ENCODE measurements at places on chromosomes 7 and 10.

GRCh38 chr7:1415389-1415990 is 43.8 kb downstream of the MICALL2 start:
- no peak for DNase-seq

DNA sequence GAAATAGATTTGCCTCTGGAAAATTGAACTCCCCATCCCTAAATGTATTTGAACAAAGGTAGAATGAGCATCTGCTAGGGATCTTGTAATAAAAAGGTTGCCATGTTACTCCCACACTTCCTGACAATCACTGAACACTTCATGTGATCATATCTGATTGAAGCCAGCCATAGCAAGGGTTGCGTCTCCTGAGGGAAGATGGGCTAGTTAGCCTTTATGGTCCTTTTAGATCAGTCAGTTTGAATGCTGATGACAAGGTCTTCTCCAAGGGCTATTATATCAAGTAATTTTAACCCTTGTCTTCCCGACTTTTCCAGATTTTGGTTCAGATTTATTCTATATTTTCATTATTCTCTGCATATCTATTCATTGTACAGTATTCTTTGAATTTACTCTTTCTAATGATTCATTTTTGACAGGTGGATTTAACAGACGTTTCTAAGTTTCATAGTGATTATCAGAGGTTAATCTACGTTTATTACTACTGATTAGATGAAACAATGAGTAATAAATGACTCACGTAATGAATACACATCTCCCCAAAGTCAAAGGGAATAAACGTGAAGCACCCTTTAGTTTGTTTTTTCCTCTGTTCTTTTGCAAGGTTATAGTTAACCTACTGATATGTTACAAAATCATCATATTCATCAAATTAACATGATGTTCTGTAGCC is 28.1 kb downstream of the CSGALNACT2 start:
- DNase-seq = peak; percentile 32

DNA sequence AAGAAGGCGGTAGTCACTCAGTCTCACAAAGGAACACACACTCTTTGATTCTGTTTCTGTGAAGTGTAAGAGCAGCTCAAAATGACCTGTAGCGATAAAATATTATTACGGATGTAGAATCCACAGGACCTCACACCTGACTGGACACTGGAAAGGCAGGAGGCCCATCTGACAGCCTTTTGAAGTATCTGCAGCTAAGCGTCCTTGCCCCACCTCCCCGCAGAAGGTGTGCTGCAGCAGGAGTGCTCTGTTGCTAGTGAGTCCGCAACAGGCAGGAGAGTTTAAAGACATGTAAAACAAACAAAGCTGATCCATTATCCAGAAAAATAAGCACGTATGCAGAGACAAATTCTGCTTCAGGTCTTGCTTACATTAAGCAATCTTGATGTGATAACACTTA is 355.5 kb downstream of the GPR158 start:
- no peak for DNase-seq

DNA sequence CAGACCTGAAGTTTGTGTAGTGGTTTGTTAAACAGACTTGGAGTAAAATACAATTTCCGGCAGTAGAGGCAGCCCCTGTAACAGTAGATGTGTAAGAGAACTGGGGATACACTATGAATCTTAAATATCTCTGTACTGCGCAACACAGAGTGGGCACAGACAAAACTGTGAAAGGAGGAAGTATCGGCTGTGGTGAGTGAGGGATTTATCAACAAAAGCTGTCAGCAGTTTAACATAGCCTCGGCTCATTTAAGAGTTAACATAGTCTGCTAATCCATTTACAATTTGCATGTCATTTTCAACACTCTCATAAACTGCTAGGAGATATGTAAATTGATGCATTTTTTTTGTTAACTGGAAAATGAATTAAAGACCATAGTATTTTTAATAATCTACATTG is 225.2 kb downstream of the ZWINT start:
- DNase-seq = no peak

DNA sequence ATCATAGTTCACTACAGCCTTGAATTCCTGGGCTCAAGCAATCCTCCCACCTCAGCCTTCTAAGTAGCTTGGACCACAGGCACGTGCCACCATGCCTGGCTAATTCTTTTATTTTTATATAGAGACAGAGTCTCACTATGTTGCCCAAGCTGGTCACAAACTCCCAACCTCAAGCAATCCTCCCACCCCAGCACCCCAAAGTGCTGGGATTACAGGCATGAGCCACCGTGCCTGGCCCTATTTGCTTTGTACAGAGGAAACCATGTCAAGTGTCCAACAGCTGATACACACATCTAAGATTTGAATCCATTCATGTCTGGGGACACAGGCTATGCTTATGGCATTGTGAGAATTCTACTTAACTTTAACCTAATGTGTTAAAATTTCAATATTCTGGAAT is 29.9 kb upstream of the MPP7 start:
- DNase-seq = no peak

DNA sequence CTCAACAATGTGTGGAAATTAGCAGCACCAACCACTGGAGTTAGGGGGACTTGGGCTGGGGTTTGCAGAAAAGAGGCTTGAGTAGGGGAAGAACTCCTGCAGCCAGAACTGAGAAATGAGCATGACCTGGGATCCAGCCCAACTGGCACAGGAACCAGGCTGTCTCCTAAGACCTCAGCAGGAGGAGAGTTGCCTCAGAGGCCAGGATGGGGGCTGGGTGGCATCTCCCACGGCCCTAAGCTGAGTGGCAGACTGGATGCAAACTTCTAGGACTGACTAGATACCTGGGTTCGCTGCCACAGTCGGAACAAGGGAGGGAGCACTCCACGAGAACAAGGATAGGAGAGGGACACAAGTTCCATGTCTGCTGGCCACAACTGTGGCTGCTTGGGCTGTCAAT is 62.6 kb downstream of the RNF32 start:
- no peak for DNase-seq

- no peak for DNase-seq
Measured at GRCh38 chr7:93148727-93149126, 542 bp upstream of the SAMD9L start.

DNA sequence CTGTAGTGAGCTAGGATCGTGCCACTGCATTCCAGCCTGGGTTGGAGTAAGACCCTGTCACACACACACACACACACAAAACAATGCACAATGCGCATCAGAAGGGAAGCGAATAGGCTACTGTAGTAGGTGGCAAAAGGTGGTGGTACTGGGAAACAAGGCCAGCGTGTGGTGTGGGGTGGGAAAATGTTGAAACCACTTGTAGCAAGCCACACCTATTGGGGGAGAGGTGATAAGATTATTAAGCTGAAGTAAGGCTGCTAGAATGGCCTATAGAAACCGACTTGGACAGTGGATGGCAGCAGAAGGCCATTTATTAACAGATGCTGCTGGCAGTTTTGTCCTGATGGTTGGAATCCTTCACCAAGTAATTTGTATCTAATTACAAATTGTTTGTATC is 7.2 kb upstream of the CHCHD1 start:
- DNase-seq = peak; percentile 51

DNA sequence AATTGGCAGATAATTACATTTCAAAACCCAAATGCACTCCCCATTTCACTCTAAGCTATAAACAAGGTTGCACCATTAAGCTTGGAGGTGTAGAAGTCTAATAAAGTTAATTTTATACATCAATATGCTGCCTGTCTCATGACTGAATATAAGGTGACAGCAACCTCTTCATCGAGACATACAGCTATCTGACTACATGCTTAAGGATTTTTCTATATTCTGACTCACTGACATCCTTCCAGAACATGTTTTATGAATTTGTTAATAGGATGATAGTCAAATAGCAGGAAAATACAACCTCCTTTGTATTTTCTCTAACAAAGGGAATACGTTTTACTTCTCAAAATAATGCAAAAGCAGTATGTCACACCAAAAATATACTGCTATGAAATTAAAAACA is 76.6 kb downstream of the NRBF2 start:
- peak; percentile 56 for DNase-seq

DNA sequence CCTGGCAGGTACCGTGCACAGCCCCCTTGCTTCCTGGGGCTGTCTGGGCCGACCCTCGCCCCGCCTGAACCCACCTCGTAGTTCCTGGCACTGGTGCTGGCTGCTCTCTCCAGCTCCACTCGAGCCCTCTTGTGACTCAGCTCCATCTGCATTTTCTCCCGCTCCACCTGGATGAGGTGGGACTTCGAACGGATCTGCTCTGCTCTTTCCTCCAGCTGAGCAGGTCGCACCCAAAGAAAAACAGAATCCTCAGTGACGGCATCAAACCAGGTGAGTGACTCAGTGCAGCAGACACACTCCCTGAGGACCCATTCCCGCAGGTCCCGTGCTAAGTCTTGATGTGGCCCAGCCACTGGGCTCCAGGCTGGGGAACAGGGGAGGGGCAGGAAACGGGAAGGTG is 7.4 kb downstream of the MAD1L1 start:
- peak; percentile 93 for DNase-seq

GRCh38 chr10:27680691-27681605 is 64.7 kb downstream of the MKX start:
- DNase-seq = no peak

- no peak for DNase-seq
Measured at GRCh38 chr10:14667280-14667679, 107.4 kb downstream of the FAM107B start.

GRCh38 chr10:33179067-33179466 is 155.4 kb downstream of the NRP1 start:
- no peak for DNase-seq

DNA sequence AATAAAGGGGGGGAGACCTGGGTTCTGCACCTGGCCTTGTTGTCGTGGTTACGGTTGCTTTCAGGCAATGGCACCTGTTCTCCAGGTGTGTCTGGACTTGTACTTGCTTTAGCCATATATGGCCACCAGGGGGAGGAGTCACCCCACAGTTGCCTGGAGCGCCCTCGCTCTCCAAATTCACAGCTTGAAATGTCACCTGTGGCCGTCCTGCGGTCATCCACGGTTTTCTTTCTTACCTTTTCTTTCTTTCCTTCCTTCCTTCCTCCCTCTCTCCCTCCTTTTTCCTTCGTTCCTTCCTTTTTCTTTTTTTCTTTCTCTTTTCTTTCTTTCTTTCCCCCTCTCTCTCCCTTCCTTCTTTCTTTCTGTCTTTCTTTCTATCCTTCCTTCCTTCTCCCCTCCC is 157.2 kb upstream of the ZNF92 start:
- DNase-seq = peak; percentile 65

GRCh38 chr7:24764972-24765744 is 7.9 kb upstream of the GSDME start:
- no peak for DNase-seq

- peak; percentile 47 for DNase-seq
Measured at GRCh38 chr10:96025566-96025965, 17.8 kb upstream of the CCNJ start.

- peak; percentile 56 for DNase-seq
Measured at GRCh38 chr10:16986406-16987205, 143.0 kb downstream of the CUBN start.

DNA sequence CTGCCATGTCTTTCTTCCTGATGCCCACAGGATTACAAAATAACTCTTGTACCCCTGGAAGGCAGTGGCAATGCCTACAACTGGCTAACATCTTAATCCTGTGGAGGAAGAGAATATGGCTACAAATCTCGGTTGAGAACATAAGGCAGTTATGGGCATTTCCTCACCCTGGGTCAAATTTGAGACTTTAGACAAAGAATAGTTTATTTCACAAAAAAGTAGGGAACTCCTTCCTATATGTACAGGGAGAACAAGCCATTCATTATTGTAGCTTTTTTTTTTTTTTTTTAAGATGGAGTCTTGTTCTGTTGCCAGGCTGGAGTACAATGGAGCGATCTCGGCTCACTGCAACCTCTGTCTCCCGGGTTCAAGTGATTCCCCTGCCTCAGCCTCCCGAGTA is 2.6 kb downstream of the ALDH18A1 start:
- DNase-seq = no peak

DNA sequence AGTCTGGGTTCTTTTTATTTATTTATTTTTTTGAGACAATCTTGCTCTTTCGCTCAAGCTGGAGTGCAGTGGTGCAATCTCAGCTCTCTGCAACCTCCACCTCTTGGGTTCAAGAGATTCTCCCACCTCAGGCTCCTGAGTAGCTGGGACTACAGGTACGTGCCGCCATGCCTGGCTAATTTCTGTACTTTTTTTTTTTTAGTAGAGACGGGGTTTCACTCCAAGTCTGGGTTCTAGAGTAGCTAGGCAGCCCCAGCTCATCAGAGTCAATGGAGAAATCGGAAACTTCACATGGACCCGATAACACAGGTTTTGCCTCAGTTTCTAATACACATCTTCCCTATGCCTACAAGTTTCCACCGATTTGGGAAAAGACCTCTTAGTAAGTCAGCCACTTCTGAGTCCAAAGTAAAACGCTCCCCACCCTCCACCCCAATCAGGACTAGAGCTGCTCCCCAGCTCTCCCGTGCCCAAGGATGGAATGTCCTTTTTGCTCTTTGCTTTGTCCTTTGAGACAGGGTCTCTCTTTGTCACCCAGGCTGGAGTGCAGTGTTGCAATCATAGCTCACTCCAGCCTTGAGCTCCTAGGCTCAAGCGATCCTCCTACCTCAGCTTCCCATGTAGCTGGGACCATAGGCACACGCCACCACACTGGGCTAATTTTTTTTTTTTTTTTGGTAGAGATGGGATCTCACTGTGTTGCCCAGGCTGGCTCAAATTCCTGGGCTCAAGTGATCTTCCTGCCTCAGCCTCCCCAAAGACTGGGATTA is 3.8 kb upstream of the SERPINE1 start:
- no peak for DNase-seq

GRCh38 chr10:10985361-10985760 is 32.3 kb upstream of the CELF2 start:
- no peak for DNase-seq

DNA sequence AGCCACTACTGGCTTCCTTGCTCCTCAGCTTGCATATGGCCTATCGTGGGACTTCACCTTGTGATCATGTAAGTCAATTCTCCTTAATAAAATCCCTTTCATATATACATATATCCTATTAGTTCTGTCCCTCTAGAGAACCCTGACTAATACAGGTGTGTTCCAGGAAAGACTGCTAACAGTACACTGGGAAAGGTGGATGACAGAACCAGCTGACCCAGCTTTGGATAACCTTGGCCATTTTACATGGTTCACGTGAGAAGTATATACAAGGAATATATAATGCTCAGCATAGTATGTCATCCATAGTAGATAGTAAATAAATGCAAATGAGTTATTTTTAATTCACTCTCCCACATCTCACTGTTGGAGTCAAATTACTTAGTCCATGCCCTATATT is 1003.5 kb downstream of the SORCS3 start:
- DNase-seq = no peak

DNA sequence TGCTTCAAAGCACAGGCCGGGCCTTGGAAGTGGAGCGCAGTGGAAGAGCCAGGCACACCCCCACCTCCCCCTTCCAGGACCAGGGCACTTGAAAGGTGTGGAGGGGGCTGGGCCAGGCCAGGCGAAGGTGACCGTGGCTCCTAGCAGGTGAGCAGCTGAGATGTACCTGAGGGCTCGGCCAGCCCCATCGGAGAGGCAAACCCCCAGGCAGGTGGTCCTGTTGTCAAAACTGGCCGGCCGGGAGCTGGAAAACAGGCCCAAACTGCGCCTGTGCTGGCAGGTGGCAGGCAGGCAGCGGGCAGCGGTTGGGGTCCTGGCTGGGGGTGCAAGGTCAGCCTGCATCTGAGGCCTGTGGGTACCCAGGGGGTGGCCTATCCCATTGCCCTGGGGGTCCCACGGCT is 96.4 kb upstream of the DNAAF5 start:
- no peak for DNase-seq
